Fibroblast of skin of left biceps (primary cell): ENCODE measurements at places on chromosomes 13 and 19.

DNA sequence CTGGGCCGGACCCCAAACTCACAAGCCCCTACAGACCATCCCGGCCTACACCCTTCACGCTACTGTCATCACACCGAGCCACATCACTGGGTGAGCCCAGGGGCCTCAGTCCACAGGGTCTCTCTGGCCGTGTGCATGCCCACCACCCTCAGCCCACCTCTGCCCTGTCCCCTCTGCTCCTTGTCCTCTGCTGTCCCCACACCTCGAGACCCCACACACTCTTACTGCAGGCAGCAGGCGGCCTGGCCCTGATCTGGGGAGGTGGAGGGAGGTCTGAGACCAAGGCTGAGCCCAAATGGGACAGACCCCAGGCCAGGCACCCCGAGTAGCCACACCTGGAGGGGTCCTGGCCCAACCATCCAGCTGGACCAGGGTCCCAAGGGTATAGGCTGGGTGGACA is 35.2 kb downstream of the PEPD start:
- no peak for DNase-seq

DNA sequence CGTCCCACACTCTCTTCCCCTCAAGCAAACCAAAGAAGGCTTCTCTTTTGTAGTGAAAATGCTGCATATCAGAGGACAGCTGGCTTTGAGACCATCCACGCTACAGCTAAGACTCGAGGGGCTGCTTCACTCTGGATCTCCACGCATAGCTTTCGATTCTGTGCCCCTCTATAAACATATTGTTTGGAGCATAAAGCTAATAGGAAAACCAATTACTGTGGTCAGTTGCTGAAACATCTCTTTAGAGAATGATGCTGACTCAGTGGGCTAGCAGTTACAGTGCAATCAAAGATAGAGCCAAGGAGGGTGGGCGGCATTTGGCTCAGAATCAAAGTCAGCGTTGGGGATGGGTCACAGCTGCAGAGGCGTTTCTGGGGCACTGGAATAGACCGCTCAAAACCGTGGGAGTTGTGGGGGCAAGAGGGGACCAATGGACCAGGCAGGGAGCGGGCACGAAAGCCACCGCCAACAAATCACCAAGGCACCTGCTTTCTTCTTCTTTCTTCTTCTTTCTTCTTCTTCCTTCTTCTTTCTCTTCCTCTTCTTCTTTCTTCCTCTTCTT is 76.7 kb downstream of the RASL11A start:
- DNase-seq, result no peak

GRCh38 chr19:29529646-29530539 is 4.1 kb downstream of the VSTM2B start:
- no peak for DNase-seq

DNA sequence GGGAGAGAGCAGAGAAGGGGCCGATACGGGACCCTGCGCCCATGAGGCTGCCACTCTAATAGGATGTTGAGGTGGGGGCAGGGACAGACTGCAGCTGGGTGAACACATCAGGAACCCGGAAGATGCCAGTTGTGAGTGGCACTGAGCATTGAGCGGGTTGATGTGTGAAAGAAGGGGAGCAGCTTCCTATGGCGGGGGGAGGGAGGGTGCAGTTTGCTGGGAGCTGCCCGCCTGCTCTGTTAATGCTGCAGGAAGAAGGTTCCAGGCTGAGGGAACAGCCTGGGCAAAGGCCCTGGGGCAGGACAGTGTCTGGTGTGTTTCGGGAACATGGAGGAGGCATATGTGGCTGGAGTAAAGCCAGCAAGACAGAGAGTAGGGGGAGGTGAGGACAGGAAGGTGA is 29.8 kb downstream of the DNM2 start:
- no peak for DNase-seq

DNA sequence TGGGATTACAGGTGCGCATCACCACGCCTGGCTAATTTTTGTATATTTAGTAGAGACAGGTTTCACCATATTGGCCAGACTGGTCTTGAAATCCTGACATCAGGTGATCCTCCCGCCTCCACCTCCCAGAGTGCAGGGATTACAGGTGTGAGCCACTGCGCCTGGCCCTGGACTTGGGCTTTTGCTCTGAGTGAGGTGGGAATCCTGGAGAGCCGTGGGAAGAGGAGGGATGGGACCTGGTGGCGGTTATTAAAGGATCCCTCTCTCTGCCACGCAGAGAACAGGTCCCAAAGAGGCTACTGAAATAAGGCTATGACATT is 1.7 kb upstream of the TLE5 start:
- no peak for DNase-seq
